ENCODE measurements at places on chromosomes 7 and 10.

- no peak for DNase-seq
These were observed 19.1 kb upstream of the KLF6 start for GRCh38 chr10:3803927-3804741.

GRCh38 chr7:151493083-151493482 lies 26.6 kb downstream of the RHEB start:
- DNase-seq, result no peak

DNA sequence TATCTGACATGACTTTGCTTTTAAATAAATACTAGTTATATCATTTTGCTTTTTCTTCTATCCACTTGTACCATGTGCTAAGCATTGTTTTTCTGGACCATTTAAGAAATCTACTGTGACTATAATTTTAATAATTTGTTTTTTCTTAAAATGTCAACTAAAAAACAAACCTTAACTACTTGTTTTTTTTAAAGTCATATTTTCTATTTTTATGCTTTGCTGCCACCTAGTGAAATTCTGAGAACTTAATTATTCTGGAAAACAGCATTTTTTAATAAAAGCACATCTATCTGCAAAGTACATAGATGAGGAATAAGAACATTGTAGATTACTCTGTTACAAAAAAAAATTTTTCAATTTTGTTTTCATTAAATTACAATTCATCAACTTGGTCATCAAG lies 47.4 kb downstream of the ORC5 start:
- no peak for DNase-seq

GRCh38 chr7:139366400-139366799 lies 6.7 kb downstream of the LUC7L2 start:
- DNase-seq, result no peak

DNA sequence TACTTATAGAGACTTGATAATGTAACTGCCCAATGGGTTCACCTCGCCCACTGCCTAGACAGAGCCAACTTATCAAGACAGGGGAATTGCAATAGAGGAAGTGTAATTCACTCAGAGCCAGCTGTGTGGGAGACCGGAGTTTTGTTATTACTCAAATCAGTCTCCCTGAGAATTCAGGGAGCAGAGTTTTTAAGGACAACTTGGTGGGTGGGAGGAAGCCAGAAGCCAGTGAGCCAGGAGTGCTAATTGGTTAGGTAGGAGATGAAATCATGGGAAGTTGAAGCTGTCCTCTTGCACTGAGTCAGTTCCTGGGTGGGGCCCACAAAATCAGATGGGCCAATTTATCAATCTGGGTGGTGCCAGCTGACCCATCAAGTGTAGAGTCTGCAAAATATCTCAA lies 20.1 kb upstream of the C7orf33 start:
- DNase-seq, result no peak

- DNase-seq, result no peak
These were observed 110.7 kb downstream of the PLCE1 start for GRCh38 chr10:94104316-94105000.

DNA sequence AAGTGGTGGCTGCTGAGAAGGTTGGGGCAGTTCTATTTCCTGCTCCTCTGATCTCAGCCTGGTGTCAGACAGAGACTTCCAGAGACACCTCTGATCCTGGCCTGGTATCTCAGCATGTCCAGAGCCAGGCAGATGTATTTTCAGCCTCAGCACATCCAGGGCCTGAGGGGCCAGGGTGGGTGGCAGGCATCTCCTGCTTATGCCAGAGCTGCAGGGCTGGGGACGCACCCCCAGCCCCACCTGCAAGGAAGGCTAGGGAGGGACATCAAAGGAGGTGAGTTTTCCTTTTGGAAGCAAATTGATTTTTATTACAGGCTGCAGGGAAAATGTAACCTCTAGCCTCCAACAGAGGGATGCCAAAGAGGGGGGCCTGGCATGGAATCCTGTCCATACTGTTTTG lies 36.7 kb downstream of the CFAP46 start:
- DNase-seq, result no peak

DNA sequence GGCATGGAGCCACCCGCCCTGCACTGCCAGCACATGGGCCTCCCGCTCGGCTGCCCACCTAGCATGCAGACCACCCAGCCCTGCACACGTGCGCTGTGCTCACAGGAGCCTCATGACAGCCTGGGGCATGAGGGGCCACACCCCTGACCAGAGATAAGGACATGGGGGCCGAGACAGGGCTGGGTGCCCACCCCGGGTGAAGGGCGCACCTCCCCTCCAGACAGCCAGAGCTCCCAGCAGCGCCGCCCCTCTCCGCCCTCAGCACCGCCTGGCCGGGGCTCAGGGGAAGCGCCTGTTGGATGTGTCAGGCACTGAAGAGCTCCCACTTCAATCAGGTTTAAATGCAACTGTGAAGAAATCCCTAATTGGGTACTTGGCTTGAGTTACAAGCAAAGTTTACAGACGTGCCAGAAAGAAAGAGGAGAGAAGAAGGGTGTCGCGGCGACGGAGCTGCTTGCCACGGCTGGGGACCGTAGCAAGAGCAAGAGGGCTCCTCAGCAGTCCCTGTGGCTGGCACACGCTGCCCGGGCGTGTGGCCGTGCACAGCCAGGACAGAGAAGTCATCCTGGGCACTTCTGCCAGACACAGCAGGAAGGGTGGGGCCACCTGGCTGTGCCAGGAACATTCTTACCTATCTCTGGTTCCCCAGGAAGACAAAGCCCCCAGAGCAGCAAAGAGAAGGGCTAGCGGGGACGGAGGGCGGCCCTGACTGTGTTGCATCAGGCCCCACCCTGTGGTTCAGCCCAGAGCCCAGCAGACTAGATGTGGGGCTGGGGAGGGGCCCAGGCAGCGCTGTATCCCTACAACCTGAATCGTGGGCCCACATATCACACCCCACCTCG lies 247.4 kb downstream of the ELFN1 start:
- DNase-seq, result no peak

DNA sequence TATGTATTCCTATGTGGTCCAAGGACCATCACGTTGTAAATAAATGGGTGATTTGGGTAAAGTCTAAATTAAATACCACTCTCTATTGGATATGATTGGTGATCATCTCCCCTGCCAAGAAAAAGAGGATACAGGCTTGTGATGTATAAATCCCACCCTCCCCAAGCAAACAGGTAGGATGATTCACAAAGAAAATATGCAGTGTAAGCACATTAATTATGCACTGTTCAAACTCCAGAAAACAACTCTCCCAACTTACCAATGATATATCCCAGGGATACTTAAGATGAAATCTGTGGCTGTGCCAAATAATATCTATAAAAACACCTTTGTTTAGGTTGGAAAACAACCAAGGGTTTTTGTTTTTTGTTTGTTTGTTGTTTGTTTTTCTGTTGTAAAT lies 795.9 kb downstream of the XPNPEP1 start:
- no peak for DNase-seq

DNA sequence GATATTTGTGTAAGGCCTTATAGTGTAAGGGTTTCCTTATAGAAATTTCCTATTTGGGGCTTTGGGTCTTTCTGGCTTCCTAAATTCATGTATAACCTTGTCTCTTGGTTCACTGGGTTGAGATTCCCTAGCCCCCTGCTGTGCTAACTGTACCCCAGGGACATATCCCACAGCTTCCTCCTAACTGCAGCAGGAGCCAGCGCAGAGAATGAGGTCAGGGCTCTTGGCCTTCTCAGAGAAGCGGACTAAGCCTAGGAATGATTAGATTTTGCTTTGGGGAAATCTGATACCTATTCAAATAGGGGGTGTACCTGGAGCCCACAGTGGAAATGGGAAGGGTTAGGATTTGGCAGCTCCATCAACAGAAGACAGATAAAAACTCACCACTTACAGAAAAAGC lies 138.1 kb upstream of the EFCAB10 start:
- DNase-seq, result no peak

- DNase-seq, result no peak
These were observed 70.7 kb downstream of the PRKAG2 start for GRCh38 chr7:151806204-151806603.

- no peak for DNase-seq
These were observed 36.7 kb upstream of the PRSS1 start for GRCh38 chr7:142712617-142712957.

- no peak for DNase-seq
These were observed 118.6 kb upstream of the PRSS58 start for GRCh38 chr7:142376356-142376997.

DNA sequence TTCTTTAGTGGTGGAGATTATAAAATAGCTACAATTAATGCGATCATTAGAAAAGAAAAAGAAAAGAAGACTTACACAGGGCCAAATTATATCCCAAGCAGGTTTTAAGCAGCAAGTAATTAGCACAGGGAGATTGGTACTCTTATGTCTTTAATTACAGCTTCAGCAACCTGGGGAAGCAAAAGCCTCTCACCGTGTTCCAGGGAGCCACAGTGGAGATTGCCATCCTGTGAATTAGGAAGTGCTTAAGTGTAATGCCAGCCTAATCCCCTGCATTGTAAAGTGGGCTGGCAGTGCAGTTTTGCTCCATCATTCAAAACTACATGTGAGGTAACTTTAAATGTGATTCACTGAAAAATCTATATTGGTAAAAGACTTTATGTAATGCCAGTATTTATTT lies 533.5 kb upstream of the COBL start:
- DNase-seq, result no peak
